Activated CD8-positive, alpha-beta T cell treated with anti-CD3 and anti-CD28 coated beads for 36 hours (primary cell): ENCODE measurements at places on chromosomes 1 and 21.

DNA sequence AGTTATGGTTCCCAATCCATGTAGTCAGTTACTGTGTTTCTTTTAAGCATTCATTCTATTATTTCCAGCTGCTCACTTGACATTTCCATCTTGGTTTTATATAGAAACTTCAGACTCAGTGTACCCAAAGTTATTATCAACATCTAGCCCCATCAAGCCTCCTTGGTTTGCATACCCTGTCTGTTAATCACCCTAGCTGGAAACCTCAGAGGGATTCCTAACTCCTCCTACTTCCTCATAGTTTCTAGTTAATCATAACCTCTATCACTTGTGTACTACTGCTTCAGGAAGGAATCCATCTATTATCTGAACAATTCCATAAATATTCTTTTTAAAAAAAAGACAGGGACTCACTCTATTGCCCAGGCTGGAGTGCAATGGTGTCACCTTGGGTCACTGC is 293.3 kb downstream of the SDCCAG8 start:
- no peak for DNase-seq
- peaks cover 23% of the 10 kb centered on the region for H3K36me3 ChIP-seq
- no peaks in the 10 kb centered on the region for H3K4me1 ChIP-seq
- H3K27me3 ChIP-seq, result no peaks in the 10 kb centered on the region
- H3K4me3 ChIP-seq, result no peak overlapping the region
- no peak overlapping the region for H3K27ac ChIP-seq

GRCh38 chr21:33261635-33262034 is 4.5 kb upstream of the IL10RB start:
- peaks cover 52% of the 10 kb centered on the region for H3K4me1 ChIP-seq
- H3K4me3 ChIP-seq, result no peak overlapping the region
- H3K36me3 ChIP-seq, result peaks cover 51% of the 10 kb centered on the region

DNA sequence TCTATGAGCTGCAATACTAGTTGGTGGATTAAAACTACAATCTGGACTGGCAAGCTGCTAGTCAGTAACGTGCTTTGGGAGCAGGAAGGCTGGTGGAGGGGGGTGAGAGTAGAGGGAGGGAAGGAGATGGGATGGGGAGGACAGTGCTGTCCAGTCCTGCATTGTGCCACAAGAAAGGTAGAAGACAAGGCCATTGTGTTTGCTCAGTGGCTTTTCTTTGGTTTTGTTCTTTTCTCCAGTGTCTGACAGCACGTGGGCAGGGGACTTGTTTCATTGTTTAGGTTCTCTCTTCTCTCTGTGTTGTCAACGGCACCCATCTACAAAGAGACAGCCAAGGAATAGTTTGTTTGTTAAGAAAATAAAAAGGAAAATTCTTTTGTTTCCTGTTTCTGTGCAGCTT is 362.8 kb upstream of the PLXNA2 start:
- H3K27me3 ChIP-seq, result peaks cover 5% of the 10 kb centered on the region
- no peak overlapping the region for H3K27ac ChIP-seq

GRCh38 chr1:97186381-97186780 is 464.8 kb downstream of the PTBP2 start:
- H3K4me1 ChIP-seq, result no peaks in the 10 kb centered on the region
- H3K27ac ChIP-seq, result no peak overlapping the region
- H3K27me3 ChIP-seq, result no peaks in the 10 kb centered on the region
- no peak overlapping the region for H3K4me3 ChIP-seq
- peaks cover 9% of the 10 kb centered on the region for H3K36me3 ChIP-seq
